ENCODE measurements at places on chromosomes 6 and 20.
A peak's percentile ranks its signal among the peaks of the same experiment; 100 is the strongest.

GRCh38 chr6:80543598-80544222, 437.2 kb downstream of the BCKDHB start:
- DNase-seq: no peak

DNA sequence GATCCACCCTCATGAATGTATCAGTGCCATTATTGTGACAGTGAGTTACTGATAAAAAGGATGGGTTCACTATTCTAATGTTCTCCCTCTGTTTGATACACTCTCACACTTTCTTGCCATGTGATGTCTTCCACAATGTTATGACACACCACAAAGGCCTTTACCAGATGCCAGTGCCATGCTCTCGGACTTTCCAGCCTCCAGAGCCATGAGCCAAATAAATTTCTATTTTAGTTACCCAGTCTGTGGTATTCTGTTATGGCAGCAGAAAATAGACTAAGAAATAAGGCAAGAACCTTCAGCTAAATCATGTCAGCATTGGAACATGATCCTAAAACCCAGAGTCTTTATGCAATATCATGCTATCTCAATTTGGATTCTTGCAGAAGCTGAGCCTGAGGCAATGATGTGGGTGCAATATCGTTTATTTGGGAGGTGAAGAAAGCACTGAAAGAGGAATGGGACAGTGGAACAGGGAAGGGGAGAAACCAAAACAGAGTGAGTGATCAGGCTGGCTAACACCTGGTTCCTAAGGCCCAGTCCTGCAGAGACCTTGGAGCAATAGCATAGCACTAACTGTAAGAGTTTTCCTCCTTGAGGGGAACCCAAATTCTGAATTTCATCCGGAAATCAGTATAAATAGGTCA, 130.4 kb upstream of the LRFN2 start:
- DNase-seq: no peak

DNA sequence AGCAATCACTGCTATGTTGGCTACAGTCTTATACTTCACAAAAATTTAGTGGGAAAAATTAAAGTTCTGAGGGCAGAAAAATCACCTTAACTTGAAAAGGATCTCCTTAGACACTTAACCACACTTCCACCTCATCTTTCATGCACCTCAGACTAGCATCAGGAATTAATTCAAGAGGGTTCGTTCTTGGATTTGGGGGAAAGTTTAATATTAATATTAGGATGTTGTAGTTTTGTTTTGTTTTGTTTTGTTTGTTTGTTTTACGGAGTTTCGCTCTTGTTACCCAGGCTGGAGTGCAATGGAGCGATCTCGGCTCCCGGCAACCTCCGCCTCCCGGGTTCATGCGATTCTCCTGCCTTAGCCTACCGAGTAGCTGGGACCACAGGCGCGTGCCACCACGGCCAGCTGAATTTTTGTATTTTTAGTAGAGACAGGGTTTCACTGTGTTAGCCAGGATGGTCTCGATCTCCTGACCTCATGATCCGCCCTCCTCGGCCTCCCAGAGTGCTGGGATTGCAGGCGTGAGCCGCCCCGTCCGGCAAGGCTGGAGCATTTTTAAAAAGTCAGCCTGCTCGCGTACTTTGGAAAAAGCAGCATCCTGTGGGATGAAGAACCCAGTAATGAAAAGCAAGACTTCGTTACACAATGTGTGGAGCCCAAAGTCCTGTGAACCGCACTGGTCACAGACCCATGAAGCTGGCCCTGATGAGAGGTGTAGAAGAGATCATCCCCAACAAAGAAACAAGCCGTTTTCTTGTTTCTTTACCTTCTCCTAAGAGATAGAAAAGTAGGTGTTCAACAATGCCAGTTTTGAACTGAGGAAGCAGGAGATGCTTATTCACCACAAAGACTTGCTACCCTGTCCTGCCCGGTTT, 194.9 kb downstream of the GPX5 start:
- no peak for DNase-seq

DNA sequence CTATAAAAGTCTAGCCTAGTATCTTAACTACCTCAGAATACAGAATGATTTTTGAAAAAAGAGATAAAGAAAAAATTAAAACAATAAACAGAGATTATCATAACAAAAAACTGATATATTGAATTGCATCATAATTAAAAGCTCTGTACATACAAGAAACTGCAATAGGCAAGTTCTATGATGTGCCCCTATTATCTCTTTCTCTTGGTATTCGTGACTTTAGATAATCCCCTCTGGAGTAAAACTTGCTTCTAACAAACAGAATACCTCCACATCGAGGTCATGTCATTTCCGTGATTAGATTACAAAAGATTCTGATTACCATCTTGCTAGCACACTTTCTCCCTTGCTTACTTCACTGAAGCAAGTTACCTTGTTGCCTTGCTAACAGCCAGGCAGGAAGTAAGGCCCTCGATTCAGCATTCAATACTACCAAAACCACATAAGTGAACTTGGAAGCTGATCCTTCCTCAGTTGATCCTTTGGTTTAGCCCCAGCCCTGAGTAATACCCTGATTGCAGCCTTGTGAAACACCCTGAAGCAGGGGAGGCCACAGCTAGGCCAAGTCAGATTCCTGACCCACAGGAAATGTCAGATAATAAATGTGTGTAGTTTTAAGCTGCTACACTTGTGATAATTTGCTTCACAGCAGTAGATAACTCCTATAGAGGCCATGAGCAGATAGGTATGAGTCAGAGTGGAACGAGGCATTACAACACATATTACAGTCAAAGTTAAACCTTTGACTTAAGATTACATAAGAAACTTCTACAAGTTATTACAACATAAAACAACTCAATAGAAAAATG, 53.7 kb upstream of the TMX4 start:
- DNase-seq: no peak

DNA sequence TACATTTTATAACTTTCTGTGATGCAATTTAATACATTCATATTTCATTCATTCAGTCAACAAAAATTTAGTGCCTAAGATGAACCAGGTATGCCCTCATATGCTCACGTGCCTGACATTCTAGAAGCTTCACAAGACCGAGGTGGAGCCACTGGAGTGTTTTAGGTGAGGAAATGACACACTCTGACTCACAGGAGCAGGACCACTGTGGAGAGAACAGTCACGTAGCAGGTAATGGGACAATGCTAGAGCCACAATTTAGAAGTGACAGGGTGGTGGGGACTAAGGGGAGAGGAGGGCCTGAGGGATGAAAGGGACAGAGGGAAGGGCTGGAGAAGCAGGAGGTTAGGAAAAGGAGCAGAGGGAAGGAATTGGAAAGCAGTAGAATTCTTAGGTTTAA, 17.6 kb upstream of the HLA-A start:
- DNase-seq: peak; percentile 29

DNA sequence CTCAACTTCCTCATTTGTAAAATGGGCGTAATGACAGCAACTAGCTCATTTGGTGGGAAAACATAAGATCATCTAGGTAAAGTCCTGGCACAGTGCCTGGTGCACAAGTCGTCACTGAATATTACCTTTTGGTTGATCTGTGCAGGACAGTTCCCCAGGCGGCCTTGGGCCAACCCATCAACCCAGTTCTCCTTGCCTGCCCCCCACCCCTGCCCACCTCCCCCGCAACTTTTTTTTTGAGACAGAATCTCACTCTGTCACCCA, 99.2 kb downstream of the JPH2 start:
- no peak for DNase-seq
